Dermis microvascular lymphatic vessel endothelial cell (primary cell): ENCODE measurements at places on chromosomes 5 and 9.
A peak's percentile ranks its signal among the peaks of the same experiment; 100 is the strongest.

GRCh38 chr9:13552606-13553215 is 273.2 kb upstream of the MPDZ start:
- DNase-seq = peak; percentile 51

DNA sequence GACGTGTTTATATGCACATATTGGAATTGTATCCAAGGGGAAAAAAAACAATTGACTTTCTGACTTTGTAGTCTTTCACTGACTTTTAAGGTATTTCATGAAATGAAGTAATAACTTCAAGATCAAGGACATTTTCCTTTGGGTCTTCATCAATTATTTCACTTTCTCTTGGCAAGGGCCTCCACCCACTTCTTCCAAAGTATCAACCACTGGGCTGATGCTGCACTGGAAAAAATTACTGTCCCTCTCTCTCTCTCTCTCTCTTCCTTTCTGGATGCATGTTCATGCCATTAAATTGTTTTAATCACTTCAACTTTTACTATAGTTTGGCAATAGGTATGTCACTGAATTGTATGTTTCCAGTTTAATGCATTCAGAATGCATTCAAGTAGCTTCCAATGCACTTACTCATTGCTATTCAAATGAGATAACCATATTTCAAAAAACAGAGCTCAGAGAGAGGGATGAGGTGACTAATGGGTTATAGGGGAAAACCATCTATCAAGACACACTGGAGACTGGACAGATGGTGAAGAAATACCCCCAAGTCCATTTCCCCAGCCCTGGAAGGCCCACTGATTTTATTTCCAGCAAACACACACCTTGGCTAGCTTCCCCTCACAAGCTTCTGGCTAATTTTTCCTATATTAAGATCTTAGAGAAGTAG is 585.3 kb downstream of the EBF1 start:
- no peak for DNase-seq

GRCh38 chr5:133083901-133084300 is 32.1 kb downstream of the HSPA4 start:
- DNase-seq = no peak

DNA sequence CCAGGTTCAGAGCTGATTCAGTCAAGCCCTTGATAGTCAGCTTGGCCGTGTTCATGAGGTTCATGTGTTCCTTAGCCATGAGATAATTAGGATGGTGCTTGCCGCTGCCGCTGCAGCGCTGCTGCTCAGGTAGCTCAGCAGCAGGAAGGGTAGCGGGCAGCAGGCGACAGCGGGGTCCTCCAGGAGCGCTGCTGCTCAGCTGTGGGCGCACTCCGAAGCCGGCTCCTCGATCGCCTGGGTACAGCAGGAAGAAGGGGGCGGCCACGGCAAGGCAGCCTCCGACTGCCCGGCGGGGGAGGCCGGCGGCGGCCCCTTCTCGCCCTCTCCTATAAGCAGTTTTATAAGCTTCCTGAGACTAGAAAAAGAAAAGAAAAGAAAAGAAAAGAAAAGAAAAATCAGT is 1253.6 kb downstream of the EFNA5 start:
- no peak for DNase-seq

DNA sequence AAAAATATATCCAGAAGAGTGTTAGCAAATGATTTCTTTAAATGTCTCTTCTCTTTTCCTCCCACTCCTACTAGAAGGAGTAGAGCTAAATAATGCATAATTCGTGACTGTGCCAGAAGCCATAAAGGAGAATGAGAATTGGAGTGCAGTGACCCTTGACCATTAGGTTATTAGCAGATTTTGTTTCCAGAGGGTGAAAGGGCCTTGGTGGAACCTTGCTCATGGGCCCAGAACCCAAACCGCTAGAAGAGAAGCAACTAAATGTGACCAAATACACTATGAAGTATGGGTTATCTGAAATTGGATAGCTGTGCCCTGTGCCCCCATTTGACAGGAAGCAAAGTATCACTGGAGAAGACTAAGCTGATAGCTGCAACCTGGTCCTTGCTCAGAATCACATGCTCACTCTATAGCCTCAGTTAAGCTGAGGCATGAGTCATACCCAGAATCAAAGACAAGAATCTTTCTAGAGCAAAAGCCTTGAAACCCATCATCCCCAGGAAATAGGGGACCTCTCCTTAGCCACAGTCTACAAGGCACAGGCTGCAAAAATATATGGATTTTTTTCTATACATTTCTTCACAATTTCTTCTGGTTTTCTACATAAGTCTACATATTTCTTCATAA is 36.3 kb downstream of the CAPSL start:
- no peak for DNase-seq

DNA sequence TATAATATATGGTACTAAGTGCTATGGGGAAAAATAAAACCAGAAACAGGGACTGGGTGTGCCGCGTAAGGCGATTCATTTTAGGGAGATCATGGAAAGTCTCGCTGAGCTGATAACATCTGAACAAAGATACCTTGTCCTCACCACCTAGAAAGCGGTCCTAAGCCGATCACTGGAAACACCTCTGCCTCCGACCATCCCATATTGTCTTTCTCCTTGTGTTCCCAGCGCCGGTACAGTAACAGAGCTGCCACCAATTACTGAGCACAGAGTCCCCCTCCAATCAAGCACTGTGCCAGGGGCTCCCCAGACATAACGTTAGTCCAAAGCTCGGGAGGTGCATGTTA is 704 bp downstream of the CCDC112 start:
- no peak for DNase-seq

- no peak for DNase-seq
Measured at GRCh38 chr5:104347119-104347708, 784.6 kb upstream of the NUDT12 start.

DNA sequence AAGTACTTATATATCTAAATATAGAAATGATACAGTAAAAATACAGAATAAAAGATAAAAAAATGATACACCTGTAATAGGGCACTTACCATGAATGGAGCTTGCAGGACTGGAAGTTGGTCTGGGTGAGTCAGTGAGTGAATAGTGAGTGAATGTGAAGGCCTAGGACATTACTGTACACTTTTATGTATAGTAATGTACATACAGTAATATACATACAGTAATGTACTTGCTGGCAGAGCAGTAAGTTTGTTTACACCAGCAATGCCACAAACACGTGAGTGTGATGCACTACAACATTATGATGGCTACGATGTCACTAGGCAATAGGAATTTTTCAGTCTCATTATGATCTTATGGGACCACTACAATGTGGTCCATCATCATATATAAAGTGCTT is 34.2 kb downstream of the SUSD1 start:
- DNase-seq = no peak

GRCh38 chr5:156474251-156474650 is 147.3 kb downstream of the SGCD start:
- DNase-seq = no peak

DNA sequence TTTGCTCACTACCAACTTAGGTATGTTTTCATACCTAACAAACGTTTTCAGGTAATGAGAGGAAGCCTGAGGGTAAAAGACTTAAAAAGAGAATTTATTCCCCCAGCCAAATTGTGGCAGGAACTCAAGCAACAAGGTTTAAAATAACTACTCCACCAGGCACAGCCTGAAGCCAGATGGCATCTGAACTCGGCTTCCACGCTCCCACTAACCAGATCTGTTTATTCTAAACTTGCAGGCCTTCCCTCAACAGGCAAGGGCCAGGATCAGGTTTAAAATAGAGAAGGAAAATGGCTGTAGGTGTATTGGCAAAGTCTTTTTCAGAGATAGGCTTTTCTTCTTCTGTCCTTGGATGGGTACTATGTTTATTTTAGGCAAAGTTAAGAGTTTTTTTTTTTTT is 89.4 kb downstream of the OTULIN start:
- no peak for DNase-seq

DNA sequence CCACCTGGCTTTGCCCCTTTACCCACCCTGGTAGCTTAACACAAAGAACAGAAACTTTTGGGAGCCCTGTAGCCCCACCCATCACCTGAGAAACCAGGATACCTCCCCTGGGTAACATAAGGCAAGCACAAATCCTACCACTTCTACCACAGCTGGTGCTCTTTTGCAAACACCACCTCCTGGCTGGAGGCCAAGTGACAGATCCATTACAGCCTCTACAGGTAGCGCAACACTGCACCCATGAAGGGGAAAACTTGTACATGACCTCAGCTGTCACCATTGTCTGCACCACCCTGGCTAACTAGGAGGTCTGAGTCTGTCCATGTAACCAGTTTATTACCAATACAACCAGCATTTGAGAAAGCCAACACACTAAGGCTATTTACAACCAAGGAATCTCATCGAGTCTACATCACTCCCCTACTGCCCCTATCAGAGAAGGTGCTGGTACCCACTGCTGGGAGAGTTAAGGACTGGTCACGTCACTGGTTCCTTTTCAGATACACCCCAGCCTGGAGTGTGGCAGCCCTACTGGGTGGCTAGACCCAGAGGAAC is 128.6 kb downstream of the PJA2 start:
- no peak for DNase-seq

DNA sequence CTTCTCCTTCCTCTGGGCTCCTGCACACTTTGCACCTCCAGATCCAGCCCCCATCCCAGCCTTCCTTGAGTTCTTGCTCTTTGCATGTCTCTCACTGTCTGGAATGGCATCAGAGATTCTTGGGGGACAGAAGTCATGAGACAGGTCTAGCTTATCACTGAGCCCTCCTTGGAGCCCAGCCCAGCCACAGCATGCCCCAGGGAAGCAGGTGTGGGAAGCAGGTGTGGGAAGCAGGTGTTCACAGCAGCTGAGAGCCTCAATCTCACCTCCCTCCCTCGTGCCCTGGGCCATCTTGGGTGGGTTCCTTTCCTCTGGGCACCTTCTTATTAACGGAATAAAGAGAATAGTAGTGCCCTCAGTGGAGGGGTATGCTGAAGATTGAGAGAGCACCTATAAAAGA is 27.2 kb downstream of the SLC6A7 start:
- no peak for DNase-seq

GRCh38 chr9:7148243-7148765 is 390.5 kb downstream of the KDM4C start:
- no peak for DNase-seq

DNA sequence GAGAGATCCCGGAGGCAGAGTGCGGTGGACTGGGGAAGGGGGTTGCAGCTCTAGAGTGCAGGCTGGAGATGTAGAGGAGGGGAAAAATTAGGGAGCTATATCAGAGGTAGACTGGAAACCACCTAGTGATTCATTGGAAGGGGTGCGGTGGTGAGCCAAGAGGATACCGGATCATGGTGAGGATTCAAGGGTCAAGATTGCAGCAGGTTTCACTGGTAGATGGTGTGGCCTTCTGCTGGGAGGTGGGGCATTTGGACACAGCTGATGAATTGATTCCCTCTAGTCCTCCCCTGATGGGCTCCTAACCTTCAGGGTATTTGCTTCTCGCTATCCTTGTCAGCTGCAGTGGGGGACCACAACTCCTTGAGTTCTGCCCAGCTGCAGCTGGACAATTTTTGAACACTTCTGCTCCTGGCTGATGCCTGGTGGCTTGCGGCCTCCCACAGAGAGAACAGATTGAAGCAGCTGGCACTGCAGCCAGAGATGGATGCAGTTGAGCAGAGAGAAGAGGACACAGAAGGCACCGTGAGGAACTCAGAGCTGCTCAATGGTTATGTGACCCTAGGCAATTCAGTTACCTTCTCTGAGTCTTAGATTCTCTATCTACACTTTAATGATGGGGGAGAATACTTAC is 134.4 kb upstream of the ABCA1 start:
- DNase-seq = no peak

- no peak for DNase-seq
Measured at GRCh38 chr5:109170629-109171350, 239.0 kb downstream of the PJA2 start.

GRCh38 chr5:173778784-173779304 is 109.3 kb upstream of the CPEB4 start:
- DNase-seq = no peak

- DNase-seq = no peak
Measured at GRCh38 chr5:102418531-102418930, 80.3 kb downstream of the SLCO6A1 start.

DNA sequence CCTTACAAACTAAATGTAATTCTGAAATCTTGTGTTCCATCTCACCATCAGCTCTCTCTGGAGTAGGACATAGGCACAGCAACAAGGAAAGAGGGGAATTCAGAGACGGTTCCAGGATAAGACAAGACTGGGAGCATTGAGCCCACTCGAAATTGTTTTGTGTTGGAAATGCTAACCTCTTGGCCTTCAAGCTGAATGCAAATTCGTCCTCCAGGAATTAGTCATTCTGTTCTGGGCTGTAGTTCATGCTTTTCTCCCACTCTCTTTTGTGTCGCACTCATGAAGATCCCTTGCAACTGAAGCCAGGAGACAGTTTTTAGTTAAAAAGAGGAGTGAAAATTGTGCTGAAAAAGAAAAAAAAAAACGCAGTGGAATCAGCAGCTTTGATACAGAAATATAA is 121.7 kb upstream of the SEMA6A start:
- DNase-seq = no peak

GRCh38 chr5:106361905-106362304 is 1308.8 kb downstream of the EFNA5 start:
- no peak for DNase-seq

GRCh38 chr9:126390923-126391322 is 64.3 kb downstream of the MVB12B start:
- no peak for DNase-seq

DNA sequence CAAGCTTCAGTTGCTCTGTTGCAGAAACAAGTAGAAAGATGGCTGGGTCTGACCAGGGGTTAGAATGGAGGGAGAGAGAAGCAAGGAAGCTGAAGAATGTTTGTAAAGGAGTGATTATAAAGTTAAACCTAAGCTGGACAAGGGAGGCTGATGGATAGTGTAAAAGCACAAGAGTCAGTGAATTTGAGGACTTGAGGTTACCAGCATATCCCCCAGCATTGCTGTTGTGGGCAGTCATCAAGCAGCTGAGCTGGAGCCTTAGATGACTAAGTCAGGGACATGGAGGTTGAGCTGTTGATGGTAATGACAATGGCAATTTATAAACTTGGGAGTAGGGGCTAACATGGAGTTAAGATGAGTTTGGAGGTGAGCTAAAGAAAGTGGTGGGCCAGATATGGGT is 131.5 kb downstream of the ERCC6L2 start:
- DNase-seq = no peak

- DNase-seq = no peak
Measured at GRCh38 chr5:166602271-166602670, 1689.2 kb upstream of the WWC1 start.

DNA sequence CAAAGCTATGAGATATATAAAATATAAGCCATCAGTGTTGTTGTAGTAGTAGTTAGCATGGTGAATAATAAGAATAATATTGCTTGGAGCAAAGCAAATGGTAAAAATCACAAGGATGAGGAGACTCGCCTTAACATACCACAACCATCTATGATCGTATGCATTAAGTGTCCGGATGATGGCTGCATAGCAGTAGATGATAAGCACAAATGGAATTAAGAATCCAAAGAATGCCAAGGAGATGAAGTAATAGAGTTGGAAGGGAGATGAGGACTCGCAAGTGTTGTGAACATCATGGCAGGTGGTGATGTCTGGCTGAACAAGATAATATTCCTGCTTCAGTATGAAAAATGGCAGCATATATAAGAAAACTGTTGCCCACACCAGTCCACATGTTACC is 5.5 kb downstream of the F2RL2 start:
- no peak for DNase-seq

GRCh38 chr9:77667151-77667550 is 19.0 kb upstream of the GNA14 start:
- DNase-seq = no peak
